ENCODE measurements at places on chromosomes 3 and 15. TPM values are rescaled to one million over a fixed set of nuclear protein-coding genes. Genes with fewer than 3 reads are reported as not detected.

TMEM207 gene
- total RNA-seq = not detected

DNA sequence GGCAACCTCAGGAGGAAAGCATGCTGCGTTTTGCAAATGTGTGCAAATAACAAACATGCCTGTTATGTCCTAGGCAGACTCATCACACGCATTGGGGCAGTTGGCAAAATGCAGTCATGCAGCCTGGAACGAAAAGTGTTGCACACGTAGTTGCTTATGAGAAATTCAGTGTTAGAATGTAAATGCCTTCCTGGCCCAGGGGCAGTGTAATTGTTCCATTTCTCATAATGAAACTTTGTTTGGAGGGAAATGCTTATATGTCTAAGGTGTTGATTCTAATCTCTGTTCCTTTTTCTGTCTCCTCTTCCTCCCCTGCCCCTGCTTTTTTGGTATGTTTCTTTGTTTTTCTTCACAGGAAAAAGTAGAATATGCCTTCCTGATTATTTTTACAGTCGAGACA is 156.0 kb downstream of the CACNA1D start:
- no peak for DNase-seq

DNA sequence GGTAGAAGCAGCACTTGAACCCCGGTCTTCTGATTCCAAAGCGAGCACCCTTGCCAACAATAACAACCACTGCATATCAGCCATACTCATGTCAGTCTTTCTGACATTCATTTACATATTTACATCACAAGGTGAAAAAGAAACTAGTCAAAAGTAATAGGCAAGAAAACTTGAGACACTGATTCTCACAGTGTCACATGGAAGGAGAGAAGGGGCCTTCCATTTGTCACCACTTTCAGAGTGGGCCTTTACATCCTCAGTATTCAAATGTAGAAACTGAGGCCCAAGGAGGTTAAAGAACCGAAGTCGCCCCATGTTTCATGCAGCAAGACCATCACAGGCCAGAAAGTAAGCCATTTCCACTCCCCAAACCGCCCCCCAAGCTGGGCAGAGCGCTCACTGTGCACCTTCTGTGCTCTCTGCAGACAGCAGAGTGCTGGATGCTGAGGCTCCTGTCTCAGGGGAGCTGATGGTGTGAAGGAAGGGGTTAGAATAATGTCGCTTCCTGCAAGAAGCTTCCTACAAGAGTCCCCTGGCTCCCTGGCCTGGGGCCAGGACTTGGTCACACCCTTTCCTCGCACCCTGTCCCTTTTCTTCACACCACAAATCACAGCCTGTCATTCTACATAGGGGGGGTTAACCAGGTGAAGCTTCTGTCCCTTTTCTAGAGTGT is 260.1 kb downstream of the UACA start:
- DNase-seq = no peak

- DNase-seq = no peak
These were observed 395.5 kb downstream of the FGF12 start for GRCh38 chr3:192331749-192332385.

ALDH1A3 gene
- total RNA-seq = 0.41 TPM

DNA sequence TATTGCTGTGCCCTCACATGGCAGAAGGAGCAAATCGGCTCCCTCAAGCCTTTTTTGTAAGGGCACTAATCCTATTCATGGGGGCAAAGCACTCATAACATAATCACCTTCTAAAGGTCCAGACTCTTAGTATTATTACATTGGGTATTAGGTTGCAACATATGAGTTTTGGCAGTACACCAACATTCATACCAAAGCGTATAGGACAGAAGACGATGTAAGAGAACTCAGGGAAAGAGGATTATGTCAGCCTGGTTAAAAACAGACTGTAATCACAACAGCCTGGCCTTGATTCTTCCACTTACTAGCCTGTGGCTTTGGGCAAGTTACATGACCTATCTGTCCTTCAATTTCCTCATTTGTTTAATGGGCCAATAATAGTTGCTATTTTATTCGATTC is 828.5 kb upstream of the NECTIN3 start:
- no peak for DNase-seq

TICRR gene
- 13.9 TPM for total RNA-seq
